CD4-positive, alpha-beta T cell treated with Interleukin-17A for 4 hours (primary cell): ENCODE measurements at places on chromosomes 7 and 10.

GRCh38 chr7:20785157-20786048 lies 1.3 kb downstream of the SP8 start:
- no peak for DNase-seq

DNA sequence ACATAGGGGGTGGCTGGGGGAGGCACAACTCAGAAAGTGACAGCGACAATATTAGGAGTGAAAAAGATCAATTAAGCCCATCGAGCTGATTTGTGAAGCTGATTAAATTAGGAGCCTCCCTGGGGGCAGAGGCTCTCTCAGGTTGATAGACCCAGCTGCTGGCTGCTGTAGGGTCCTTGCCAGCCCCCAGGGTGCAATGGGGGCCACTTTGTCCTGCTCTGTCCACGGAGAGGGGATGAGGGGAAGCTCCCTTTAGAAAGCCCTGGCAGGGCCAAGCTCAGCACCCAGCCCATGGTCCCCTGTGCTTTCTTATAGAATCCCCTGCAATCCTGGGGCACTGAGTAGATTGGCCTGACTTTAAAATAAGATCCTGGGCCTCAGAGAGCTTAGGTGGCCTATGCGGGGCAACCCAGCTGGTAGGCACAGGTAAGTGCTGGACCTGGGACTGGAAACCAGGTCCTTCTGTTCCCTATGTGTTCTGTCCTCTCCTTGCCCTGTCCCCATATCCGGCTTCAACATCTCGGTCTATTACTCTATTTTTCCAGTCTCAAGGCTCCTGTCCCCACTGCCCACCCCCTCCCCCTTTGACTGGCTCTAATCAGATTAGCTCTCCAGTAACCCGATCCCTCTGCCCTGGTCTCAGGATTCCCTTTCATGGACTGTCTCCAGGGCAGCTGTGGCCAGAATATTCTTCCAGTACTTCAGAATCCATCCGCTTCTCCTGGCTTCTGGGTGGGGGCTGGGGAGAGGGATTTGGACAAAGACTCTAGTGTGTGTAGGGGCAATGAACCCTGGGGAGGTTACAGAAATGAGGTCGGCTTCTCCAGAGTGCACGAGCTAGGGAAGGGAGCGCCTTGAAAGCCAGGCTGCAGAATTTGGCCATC lies 259.6 kb downstream of the RPS24 start:
- DNase-seq, result no peak

- DNase-seq, result no peak
Measured at GRCh38 chr7:43679210-43680068, 49.9 kb downstream of the COA1 start.

GRCh38 chr7:129616530-129616929 lies 5.0 kb downstream of the NRF1 start:
- no peak for DNase-seq

GRCh38 chr10:129602938-129603535 lies 136.0 kb downstream of the MGMT start:
- no peak for DNase-seq

GRCh38 chr10:70811881-70812280 lies 3.9 kb upstream of the SGPL1 start:
- DNase-seq, result no peak

GRCh38 chr10:29237786-29238185 lies 51.1 kb upstream of the LYZL1 start:
- no peak for DNase-seq

DNA sequence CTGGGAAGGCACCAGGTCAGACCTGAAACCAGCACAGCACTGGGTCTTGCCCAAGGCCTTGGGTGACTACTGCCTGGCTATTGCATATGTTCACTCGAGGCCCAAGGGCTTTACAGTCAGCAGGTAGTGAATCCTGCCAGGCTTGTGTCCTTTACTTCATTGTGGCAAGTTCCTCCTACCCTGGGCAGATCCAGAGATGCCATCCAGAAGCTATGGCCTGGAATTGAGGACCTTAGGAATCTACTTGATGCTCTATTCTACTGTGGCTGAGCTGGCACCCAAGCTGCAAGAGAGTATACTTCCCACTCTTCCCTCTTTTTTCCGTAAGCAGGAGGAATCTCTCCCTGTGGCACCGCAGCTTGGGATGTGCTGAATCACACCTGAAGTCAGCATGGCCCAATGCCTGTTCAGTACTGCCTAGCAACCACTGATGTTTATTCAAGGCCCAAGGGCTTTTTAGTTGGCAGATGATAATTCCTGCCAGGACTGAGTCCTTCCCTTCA lies 246.7 kb upstream of the CTBP2 start:
- no peak for DNase-seq

DNA sequence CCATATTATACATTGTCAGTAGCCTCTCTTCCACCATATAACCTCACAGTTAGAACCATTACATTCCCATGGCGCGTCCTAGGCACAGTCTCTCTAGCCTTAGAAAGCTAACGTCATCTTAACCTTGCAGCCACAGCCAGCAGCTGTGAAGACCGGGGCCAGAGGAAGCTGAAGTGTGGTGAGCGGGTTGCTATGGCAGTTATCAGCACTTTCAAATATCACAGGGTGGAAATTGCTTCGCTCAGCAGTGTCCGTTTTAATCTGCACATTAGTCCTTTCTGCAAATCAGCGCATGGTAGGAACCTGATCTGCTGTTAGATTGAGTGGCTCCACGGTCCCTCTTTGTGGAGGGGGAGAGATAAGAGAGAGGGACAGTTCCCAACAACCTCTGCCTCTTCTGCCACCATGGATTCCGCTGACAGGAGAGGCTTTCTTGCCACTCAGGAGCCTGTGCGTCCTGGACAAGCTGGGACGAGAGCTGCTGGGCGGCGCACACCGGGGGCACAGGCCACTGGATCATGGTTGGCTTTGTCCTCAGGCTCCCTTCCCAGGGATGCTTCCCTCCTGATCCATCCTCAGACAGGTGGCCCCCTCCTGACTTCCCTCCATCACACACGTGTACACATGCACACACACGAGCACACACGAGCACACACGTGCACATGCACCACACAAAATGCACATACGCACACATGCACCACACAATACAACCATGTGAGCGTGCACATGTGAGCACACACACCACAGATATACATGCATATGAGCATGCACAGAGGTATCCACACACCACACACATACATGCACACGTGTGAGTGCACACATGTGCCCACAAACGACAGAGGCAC lies 93.8 kb downstream of the WDR37 start:
- DNase-seq, result no peak

GRCh38 chr10:4833286-4833685 lies 7.3 kb downstream of the AKR1E2 start:
- DNase-seq, result no peak

DNA sequence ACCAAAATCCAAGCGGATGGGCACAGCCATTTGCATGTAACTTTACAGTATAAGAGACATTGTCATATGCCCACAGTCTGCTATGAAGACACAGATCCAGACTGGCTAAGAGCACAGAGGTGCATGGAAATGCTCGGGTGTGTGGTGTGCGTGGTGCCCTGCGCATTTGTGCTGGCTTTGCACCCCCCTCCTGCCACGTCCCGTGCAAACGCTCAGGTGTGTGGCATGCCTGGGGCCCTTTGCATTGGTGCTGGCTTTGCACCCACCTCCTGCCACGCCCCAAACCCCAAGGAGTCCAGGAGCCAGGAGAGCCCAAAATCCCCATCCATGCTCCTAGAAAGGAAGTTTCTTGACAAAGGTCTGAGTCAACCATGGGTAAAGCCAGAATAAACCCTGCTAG lies 306.2 kb downstream of the PTPRN2 start:
- no peak for DNase-seq

- DNase-seq, result no peak
Measured at GRCh38 chr10:12975906-12976305, 25.6 kb downstream of the CCDC3 start.

GRCh38 chr10:47042199-47042473 lies 130.9 kb downstream of the PTPN20 start:
- DNase-seq, result no peak

GRCh38 chr7:18866359-18867036 lies 250.9 kb downstream of the TWIST1 start:
- DNase-seq, result no peak

GRCh38 chr7:80387634-80388193 lies 124.2 kb downstream of the GNAT3 start:
- DNase-seq, result no peak

- no peak for DNase-seq
Measured at GRCh38 chr10:81096558-81096957, 558.9 kb downstream of the SH2D4B start.

GRCh38 chr7:128804484-128804883 lies 12.7 kb downstream of the CCDC136 start:
- DNase-seq, result no peak

DNA sequence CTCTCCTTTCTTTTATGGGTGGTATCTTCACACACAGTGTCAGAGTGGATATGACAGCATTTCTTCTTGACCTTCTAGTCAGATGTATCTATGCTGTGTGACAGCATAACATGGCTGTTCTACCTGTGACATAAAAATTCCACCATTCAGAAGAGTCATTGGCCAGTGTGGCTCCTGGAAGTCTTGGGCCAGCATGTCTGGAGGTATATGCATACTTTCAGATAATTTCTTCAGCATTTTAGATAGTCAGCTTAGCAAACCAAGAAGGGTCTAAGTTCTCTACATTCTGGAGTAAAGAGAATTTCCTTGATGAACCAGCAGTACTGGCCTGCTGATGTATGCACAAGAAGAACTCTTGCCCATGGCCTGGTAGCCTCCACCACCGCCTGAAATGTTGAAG lies 179.3 kb downstream of the BMPER start:
- DNase-seq, result no peak

- no peak for DNase-seq
Measured at GRCh38 chr10:83373671-83374070, 765.6 kb upstream of the GHITM start.

- DNase-seq, result no peak
Measured at GRCh38 chr10:60901561-60902235, 42.3 kb downstream of the RHOBTB1 start.

GRCh38 chr10:113718969-113719822 lies 32.3 kb upstream of the PLEKHS1 start:
- no peak for DNase-seq

GRCh38 chr7:1813394-1814088 lies 143.5 kb downstream of the ELFN1 start:
- no peak for DNase-seq

GRCh38 chr7:100837099-100837836 lies 9.9 kb upstream of the EPHB4 start:
- peak; percentile 87 for DNase-seq

- DNase-seq, result no peak
Measured at GRCh38 chr7:70696201-70696754, 435.7 kb upstream of the GALNT17 start.

DNA sequence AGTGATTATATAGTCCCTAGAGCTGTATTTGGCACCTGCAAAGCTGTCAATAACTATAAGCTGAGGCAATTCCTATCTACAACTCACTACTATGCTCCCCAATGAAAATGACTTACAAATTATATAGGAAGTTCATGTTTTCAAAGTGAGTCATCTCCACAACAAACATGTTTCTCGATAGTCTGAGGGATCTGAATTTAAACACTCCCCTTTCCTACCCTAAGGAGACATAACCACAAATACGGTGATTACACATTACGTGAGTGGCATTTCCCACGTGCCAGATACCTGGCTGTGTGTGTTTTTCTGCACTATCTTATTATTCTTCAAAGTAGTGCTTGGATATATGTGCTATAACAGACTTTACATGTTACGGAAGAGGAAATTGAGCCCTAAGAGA lies 122.5 kb upstream of the C1QL3 start:
- DNase-seq, result no peak

- no peak for DNase-seq
Measured at GRCh38 chr7:20798694-20799121, 12.0 kb upstream of the SP8 start.

DNA sequence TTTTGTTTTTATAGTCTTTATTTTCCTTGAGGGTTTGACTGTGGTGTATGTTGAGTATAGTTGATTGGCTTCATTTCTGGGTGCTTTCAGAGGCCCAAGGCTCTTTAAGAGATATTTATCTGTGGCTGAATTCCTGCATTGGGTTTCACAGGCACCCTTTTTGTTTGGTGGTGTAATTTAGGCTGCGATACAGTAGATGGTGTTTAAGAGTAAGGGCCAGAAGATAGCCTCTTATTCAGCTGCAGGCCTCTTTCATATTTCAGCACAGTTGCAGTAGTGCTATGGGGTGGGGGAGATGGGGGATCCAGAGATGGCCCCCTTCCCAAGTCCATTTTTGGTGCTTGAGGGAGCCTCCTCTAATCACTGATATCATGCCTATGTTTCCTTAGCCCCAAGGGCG lies 69.7 kb downstream of the MGAM2 start:
- DNase-seq, result no peak

- no peak for DNase-seq
Measured at GRCh38 chr7:30312178-30312577, 27.8 kb downstream of the ZNRF2 start.

DNA sequence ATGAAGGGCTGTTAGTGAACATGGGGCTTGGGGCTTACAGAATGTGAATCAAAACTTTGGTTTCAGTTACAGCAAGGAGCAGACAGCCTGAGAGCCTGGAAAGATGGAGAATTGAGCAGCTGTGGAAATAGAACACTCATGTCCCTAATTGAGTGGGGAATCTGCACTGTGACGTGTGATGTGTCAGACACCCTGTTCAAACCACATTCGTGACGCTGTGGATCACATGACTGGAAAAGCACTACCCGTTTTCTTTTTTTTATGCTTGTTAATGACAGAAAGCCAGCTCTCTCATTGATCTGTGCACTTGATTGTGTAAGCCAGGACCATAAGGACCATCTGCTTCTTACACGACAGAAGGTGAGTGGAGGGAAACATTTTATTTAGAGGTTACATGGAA lies 15.1 kb upstream of the TBX20 start:
- DNase-seq, result no peak

DNA sequence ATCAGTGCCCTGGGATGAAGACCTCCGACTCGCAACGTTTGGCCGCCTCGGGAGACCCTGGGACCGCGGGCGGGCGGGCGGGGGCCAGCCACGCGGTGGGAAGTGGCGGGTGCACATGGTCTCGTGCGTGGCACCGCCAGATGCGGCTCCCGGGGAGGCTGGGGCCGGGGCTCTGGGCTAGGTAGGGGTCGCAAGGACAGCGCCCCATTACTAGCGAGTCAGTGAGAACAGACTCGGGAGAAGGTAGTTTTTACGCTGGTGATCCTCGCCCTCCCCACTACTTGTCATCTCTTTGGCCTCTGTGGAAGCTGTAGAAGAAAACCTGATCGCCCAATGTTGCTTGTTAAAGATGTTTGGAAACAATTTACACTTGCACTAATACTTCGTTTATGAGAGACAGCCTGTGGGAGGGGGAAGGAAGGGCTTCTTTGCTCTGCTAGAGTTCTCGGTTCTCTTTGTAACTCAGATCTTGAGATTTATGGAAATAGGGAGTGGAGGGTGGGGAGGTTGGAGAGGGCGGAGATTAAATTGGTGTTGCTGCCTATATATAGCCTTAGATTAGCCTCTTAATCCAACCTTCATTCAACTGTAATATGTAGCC lies 591 bp downstream of the BZW2 start:
- DNase-seq, result no peak
